ENCODE measurements at places on chromosomes 2 and 18.

DNA sequence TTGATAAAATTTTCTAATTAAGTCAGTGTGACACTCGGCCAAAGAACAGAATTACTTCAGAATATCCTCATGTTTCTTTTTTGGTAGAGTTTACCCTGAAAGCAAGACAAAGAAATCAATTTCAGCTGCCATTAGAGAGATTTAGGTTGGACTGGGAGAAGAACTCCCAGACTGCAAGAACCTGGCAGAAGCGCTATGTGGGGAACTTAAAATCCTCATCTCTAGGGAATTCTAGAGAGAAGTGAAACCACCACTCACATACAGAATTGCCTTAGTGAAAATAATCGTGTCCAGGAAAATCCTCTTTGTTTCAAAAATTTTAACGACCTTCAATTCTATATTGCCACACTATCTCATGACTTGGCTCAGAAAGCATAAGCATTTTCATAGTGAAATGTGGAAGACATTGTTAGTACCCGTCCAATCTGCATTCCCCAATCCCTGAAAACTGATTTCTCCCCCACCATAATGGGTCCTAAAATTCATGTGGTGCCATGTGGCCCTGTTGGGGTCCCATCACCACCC, 297.3 kb upstream of the MEIS1 start:
- no peak for DNase-seq

DNA sequence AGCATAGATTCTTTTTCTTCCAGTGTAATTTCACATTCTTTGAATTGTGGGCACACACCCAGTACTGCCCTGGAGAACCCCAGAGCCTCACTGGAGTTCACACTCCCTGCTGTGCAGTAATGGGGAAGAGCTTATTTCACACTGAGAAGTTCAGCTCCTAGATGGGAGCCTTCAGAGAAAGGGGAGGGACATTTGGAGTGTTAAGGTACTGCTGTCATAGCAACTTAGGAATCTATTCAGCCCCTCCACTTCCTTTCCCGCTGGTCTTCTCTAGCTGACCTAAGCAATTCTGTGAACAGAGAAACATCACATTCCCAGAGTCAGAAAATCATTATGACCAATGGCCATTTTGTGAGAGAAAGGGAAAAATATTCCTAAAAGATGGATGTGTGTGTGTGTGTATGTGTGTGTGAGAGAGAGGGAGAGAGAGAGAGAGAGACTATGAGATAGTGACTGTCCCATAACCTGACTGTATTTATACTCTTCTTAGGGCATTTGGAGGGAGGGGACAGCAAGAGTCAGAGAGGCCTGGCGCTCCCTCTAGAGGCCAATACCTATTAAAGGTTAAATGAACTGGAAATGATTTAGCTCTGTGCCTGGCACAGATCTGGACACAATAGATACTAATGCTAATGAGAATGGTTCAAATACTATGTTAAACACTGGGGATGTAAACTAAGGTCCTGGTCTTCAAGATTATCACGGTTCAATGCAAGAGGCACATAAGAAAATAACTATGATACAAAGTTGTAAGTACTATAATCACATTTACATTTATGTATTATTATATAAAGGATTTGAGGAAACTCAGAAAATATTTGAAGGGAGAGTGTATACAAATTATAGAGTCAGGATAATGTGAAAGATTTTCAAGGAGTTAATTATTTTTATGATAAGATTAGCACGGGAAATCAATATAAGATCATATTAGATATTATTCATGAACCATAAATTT, 41.5 kb upstream of the RPE start:
- no peak for DNase-seq

GRCh38 chr2:29847886-29848285, 73.5 kb downstream of the ALK start:
- no peak for DNase-seq

GRCh38 chr2:154375579-154375931, 322.9 kb upstream of the KCNJ3 start:
- DNase-seq = no peak

GRCh38 chr2:132374551-132374950, 42.1 kb upstream of the GPR39 start:
- no peak for DNase-seq

DNA sequence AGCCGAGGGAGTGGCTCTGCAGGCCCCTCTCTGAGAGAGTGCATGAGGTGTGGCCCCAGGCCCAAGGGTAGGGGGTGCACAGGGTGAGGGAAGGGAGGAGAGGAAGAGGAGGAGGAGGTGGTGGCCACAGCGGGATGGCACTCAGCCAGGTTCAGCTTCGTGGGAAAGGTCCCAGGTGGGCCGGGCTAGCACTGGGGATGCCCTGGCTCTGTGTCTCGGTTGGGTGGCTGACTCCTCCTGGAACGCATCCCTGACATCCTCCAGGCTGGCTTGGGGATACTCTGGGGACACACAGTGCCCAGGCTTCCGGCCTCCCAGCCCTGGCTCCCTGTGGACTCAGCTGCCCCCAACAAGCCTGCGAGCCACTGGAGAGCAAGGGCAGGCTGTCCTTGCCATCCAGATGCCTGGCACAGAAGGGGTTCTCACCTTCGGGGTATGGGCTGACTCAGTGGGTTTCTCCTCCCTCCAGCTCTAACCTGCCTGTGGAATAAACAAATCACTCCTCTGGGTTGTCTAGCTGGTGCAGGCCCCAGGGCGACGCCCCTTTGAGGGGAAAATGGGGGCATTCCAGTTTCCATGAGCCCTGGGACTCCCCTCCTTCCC, 582 bp upstream of the ZAP70 start:
- DNase-seq = no peak

DNA sequence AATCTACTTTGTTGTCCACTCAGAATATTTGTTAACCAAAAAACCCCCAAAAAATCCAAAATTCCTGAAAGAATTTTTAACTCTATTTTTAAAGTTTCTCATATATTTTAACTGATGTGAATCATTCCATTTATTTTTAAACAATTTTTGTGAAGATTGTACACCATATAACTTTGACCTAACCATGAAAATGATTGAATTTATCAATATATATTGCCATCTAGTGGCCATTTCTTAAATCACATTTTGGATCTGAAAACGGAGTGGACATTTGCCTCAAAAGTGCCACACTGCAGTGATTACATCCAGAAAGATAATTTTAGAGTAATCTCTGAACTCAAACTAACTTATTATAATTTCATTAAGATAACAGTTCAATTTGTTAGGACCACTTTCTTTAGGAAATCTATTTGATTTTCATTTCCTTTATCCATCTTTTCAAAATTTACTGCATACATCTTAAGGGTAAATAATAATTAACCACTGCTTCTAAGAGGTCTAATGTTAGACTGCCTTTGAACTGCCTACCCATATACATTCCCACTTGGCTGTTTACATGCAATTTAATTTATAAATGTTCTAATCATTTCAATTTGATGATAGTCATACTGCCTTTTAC, 71.1 kb downstream of the DSC3 start:
- no peak for DNase-seq

DNA sequence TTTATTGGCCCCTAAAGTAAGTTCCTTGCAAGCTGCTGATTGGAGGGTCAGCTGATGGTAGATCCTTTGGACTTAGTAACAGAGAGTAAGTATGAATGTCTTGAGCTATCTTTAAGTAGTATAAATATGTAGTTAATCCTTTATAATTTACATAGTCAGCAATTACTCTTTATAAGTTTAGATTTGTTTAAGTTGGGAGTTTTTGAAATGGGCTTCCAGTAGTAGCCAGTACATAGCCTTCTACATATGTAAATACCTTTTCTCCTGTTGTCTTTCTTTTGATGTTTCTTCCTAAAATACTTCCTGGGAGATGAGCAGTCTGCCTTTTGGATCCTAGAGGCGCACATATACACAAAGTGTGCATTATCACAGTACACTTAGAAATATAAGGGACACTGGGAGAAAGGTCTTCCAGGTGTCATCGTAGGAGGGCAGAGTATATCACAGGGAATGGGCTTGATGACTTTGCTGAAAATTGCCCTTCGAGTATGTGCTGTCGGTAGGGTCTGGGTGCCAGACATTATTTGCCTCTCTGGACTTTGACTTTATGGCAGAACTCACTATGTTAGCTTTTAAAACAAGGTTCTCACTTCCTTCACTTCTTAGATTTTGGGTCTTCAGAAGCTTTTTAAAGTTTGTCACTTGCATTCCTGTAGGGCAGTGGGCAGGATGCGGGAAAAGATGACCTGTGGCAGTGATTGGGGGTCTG, 21.6 kb downstream of the TTLL4 start:
- no peak for DNase-seq

- no peak for DNase-seq
Observed at GRCh38 chr2:26811261-26811660, 25.4 kb downstream of the CENPA start.

Measured in hypothalamus (tissue), 51 donors.